ENCODE measurements at places on chromosomes 2 and 18. TPM values are rescaled to one million over a fixed set of nuclear protein-coding genes. Genes with fewer than 3 reads are reported as not detected.

The RALB gene
- total RNA-seq, result 38.2 TPM

- no peak for DNase-seq
Observed at GRCh38 chr2:40202798-40203400, 249.0 kb downstream of the SLC8A1 start.

DNA sequence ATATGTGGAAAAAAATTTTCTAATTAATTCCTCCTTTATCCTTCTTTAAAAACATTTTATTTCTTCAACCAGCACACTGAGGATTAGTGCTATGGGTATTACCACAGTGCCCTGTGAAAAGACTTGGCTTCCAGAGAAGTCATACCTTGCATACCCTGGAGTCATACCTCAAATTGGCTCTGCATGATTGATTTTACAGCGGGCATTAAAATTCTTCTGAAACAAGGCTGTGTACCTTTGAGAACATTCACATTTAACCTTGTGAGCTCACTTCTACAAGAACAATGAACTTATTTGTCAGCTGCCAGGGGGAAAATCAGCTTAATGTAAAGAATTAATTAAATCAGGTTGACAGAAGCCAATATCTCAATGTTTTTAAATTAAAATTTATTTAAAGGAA lies 44.6 kb downstream of the SLC35F5 start:
- DNase-seq, result no peak

The AQP12A gene
- not detected for total RNA-seq

- no peak for DNase-seq
Observed at GRCh38 chr2:120568089-120568974, 167.3 kb upstream of the GLI2 start.

GRCh38 chr2:21052044-21052443 lies 8.2 kb upstream of the APOB start:
- DNase-seq, result no peak

DNA sequence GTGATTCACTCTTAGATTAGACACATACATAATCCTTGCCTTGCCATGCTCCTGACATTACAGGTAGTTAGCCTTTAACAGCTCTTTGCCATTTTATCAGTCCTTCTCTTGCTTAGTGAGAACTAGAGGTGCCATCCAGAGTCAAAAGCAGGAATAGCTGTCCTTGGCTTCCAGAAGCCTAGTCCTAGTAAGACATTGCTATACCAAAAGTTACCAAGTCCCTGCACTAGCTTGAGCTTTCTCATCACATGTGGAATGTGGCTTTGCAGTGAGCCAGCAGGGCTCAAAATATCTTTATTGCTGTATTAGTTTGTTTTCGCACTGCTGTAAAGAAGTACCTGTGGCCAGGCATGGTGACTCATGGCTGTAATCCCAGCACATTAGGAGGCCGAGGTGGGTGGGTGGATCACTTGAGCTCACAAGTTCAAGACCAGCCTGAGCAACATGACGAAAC lies 104.7 kb upstream of the NOSTRIN start:
- DNase-seq, result no peak

DNA sequence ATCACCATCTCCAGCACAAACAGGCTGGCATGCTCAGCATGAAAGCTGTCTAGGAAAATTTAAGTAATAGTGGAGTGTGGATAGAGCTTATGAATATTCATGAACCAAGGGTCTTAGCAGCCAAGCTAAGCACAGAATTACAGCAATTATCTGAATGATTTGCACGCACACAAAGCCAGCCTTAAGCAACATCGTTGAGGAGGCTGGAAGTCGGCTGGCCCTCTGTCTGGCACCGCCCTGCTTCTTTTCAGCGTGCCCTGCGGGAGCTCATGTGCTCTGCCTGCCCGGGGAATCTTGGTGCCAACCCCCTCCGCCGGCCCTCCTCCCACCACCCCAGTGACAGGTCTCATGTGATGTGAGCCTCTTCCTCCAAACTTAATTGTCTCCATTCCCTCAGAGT lies 540.1 kb downstream of the CMPK2 start:
- no peak for DNase-seq

- DNase-seq, result no peak
Observed at GRCh38 chr18:25346561-25346960, 5.4 kb downstream of the ZNF521 start.

GRCh38 chr2:98882971-98883779 lies 52.9 kb downstream of the CRACDL start:
- no peak for DNase-seq

- no peak for DNase-seq
Observed at GRCh38 chr18:5627776-5628511, 84.1 kb upstream of the EPB41L3 start.

DNA sequence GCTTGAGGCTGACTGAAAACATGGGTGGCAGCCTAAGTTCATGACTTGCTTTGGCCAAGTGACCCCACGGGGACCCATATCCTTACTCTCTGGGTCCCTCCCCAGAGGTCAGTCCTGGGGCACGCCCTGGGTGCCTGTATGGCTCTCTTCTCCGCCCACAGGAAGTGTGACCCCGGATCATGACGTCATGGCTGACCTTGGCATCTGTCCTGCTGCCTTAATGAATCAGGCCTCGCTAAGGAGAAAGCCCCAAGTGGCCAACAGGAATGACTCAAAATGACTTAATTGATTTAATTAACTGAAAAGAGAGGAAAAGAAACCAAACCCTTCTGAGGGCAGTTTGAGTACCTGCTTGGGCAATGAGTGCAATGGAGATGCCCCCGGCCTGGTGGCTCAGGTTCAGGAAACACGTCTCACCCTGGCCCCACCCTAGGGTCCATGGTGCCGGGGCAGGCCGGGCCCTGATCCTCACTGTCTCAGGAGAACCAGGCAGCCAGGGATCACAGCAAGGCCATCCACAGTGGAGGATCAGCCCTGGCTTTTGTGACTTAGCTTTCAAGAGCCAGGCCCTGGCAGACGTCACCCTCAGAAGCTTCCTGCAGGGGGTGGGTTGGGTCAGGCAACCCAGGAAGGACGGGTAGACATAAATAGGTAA lies 112.0 kb downstream of the CYP26B1 start:
- peak; percentile 26 for DNase-seq

GRCh38 chr2:70903641-70904340 lies 31.9 kb upstream of the ATP6V1B1 start:
- no peak for DNase-seq

GRCh38 chr2:232104076-232104646 lies 142.6 kb downstream of the DIS3L2 start:
- no peak for DNase-seq

The POTEF gene
- not detected for total RNA-seq

The SESTD1 gene
- 38.9 TPM for total RNA-seq

DNA sequence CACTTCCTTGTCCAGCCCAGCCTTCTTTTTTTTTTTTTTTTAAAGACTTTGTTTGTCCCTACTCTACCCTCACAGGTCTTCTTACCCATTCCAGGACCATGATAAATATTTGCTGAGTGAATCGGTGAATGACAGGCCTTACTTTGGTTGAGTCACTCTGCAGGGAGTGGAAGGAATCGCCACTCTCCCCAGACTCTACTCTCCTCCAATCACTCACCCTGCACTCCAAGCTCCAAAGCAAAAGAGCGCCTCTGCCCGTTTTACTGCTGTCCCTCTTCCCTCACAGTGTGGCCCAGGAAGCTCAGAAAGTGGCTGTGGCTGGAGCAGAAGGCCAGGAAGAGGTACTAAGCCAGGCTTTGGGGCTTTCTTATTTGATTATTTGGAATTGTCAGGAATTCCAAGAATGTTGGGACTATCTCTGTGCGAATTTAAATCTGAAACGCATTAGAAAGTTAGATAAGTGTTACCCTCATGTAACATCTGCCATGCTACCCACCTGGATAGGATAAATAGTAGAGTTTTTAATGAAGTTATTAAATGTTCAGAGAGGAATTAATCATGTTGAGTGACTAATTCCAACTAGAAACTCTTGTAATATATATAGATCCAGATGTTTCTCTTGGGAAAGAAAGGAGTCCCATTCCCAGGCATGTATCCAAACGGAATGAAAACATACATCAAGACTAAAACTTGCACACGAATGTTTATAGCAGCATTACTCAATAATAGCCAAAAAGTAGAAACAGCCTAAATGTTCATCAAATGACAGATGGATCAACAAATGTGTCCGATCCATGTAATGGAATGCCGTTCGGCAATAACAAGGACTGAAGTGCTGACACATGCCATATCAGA lies 43.0 kb upstream of the CHMP1B start:
- DNase-seq, result no peak

DNA sequence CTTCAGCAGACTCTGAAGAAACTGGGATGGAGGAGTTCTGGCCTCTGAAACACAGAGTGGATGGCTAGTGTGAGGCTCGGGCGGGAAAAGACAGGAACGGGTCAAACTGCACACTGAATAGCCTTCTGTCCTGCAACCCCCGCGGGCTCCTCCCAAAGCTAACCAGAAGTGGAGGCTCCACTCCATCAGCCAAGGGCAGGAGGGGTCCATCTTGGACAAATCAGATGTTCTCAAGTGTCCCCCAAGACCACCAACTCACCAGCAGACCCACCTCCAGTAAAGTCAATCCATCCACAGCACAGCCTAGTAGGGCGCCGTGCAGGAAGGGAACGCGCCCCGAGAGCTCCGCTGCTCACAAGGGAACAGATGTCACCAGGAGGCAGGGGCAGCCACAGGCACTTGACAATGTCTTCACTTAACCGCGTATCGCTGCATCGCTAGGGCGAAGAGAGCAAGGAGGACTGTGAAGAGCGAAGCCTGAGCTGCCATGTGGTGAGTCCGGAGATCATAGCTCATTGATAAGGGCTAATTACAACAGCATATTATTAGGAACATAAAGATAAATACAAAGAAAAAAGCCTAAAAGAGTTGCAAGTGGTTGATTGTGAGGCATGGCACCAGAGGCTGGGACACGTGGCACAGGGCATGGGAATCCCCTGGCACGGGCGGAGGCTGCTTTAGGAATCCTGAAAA lies 494.6 kb upstream of the MYT1L start:
- DNase-seq, result no peak

DNA sequence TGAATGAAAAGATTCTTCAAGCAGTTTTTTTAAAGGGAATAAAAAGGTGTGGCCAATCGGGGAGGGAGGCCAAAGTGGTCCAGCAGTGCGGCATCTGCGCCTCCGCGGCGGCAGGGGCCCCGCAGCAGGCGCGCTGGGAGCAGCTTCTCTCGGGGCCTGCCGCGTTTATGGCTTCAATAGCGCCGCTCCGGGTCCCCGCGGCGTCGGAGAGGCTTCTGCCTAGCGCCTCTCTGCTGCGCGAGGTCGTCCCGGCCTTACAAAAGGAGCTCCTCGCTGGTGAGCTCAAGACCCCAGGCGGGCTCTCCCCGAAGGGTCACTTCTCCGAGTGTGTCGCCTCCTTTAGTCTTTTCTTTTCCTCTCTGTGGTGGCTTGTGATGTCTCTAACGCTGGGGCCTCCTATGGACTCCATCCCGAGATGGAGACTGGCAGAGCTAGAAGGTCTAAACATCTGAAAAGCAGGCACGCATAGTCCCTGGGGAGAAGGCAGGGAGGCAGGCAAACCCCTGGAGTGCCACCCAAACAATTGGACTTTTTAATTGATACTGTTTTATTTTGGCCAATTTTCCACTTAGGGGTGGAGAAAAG lies 67.1 kb downstream of the SUMO1 start:
- DNase-seq, result no peak

GRCh38 chr18:37483221-37483971 lies 82.2 kb downstream of the CELF4 start:
- DNase-seq, result peak; percentile 16

The ZC3H15 gene
- total RNA-seq, result 30.4 TPM

The PASK gene
- total RNA-seq, result 1.1 TPM

DNA sequence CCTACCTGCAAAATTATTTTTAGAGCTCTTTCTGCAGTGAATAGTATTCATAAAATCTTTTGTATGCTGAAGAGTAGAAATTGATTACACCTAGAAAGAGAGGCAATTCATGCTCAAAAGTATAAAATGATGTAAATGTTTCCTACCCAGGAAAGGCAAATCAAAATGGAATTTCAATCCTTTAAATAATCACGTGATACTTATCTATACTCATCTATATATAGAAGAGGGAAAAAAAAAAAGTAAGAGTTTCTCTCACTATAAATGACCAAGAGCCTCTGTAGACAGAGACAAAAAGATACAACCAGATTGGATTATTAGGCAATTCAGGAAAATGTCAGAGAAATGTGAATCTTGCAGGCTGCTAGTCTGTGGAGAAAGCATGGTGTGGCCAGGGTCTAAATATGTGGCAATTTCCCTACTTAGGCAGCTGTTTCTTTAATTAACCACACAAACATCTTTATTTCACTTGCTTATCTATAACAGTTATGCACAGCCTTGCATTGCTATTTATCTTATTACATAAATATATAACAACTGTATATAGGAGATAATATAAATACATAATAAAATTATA lies 39.5 kb downstream of the METTL8 start:
- no peak for DNase-seq

- DNase-seq, result no peak
Observed at GRCh38 chr2:170339322-170339721, 161.4 kb downstream of the MYO3B start.

- DNase-seq, result no peak
Observed at GRCh38 chr2:109435066-109435690, 178.6 kb downstream of the SEPTIN10 start.
